ENCODE measurements at places on chromosomes 2 and 18. TPM values are rescaled to one million over a fixed set of nuclear protein-coding genes. Genes with fewer than 3 reads are reported as not detected.

Gene IKZF2
- total RNA-seq = 20.6 TPM

Gene SDC1
- not detected for total RNA-seq

Gene ABCA12
- not detected for total RNA-seq

Gene AGXT
- not detected for total RNA-seq

Gene DCC
- total RNA-seq = not detected

Gene FAM228A
- not detected for total RNA-seq

Gene ADD2
- 25.7 TPM for total RNA-seq

Gene NCL
- total RNA-seq = 461 TPM

DNA sequence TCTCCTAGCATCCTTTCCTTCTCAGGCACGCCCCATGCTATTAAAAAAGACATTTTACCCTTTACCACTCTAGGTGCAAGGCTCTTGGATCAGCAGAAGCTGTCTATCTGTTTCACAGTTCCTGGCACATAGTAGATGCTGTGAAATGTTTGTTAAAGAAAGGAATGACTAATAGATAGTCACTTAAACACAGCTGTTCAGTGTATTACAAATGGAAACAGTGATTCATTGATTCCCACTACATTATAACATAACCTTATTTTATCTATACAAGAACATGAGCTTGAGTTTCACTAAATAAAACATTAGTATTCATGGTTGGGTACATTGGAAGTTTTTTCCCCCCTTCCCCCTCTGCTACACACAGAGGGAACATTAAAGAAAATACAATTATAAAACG, 142.1 kb downstream of the ASXL3 start:
- H3K4me1 ChIP-seq = no peaks in the 10 kb centered on the region
- DNase-seq = no peak
- no peak overlapping the region for H3K27ac ChIP-seq
- no peaks in the 10 kb centered on the region for H3K36me3 ChIP-seq

DNA sequence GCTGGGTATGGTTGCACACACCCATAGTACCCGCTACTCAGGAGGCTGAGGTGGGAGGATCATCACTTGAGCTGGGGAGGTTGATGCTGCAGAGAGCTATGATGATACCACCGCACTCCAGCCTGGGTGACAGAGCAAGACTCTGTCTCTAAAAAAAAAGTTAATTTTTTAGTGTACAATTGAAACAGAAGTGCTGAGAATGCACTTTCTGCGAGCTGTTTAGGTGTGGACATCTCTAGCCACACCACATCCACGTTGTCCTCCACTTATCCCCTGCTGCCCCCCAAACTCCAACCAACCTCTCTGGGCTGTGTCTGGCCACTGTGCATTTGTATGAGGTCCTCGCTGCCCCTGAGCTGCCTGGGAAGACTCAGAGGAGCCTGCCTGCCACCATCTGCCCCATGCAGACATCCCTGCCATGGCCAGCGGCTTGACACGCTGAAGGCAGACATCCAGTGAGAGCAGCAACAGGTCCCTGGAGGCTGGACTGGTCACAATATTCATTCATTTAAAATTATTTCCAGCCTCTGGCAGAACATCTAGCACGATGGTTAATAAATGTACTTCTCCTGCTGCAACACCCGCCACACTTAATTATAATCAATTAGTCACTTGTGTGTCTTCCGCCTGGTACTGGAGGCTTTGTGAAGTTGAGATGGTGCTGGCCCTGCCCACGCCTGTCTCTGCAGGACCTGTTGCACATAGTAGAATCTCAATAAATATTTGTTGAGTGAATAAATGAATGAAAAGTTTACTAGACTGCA, 3.7 kb upstream of the AFF3 start:
- no peak overlapping the region for H3K4me3 ChIP-seq
- H3K4me1 ChIP-seq = peaks cover 27% of the 10 kb centered on the region
- peaks cover 5% of the 10 kb centered on the region for H3K36me3 ChIP-seq
- DNase-seq = no peak

GRCh38 chr18:47512726-47513435, 261.4 kb upstream of the SKOR2 start:
- no peaks in the 10 kb centered on the region for H3K36me3 ChIP-seq
- H3K27me3 ChIP-seq = peaks cover 11% of the 10 kb centered on the region

DNA sequence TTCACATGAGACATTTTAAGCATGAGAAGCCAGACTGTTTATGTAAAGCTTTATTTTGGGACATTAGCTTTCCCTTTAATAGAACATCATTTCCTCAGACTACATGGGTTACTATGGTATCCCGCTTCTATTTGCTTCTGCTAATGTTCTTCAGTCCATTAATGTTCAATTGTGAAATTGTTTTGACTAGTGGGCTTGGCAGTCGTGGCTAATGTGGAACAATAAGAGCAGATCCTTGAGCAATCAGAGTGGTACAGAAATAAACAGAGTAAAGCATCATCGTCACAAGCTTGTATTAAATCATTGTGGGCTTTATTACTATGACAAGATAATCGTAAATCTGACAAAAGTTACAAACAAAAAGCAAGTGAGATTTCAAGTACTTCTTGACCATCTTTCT, 60.2 kb downstream of the PDE1A start:
- no peak overlapping the region for H3K27ac ChIP-seq
- no peak overlapping the region for H3K4me3 ChIP-seq
- no peaks in the 10 kb centered on the region for H3K4me1 ChIP-seq
- no peaks in the 10 kb centered on the region for H3K36me3 ChIP-seq
- DNase-seq = no peak

DNA sequence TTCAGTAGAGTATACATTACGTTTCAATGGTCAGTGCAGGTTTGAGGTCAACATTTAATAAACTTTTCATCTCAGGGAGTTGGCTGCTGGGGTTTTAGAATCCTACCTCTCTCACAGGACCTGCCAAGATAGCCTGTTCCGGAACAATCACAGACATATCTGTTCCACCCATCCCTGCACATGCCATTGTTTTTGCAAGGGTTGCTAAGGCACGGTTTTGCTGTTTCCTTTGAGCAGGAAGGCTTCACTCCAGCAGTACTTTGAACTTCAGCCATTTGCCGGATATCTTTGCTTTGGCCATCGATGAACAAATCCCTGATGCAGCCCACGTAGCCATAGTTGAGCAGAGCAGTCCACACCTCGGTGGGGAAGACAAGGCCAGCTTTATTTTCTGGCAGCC, 493.8 kb downstream of the NRXN1 start:
- H3K36me3 ChIP-seq = no peaks in the 10 kb centered on the region
- H3K27ac ChIP-seq = no peak overlapping the region
- no peaks in the 10 kb centered on the region for H3K4me1 ChIP-seq
- no peaks in the 10 kb centered on the region for H3K27me3 ChIP-seq

DNA sequence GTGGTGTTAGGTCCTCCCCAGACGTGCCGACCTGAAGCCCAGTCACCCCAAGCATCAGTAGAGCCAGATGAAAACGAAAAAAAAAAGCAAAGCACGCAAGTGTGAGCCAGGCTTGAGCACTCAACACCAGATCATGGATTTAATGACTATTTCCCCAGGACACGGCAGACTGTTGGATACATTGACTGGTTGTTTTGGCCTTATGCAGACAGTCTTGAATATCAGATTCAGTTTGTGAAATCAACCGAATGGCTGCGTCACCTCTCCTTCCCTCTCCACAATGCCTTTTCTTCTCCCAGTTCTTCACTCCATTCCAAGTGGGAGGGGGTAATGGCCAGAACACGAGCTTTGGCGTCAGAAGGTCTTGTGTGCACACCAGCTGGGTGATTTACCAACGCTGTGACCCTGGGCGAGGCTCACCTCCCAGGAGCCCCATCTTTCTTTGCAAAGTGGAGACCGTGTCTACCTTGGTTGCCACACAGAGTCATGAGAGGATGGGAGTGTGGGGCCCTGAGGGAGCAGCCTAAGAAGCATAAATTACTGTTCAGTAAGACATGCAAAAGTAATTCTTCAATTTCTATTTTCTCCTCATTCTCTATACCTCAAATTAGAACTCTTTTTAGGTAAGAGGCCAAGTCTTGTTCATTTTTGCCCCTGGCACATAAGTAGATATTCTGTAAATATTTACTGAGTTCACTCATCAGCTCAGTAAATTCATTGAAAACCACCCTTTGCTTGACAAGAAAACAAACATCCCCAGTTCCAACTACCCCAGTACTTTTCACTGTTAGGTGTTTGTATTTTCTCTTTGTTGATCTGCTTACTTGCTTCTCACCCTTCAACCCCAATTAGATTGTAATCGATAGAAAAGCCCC, 181.1 kb upstream of the COPS8 start:
- no peak overlapping the region for H3K4me3 ChIP-seq
- no peak for DNase-seq
- H3K4me1 ChIP-seq = no peaks in the 10 kb centered on the region
- no peaks in the 10 kb centered on the region for H3K36me3 ChIP-seq

GRCh38 chr2:81853341-81853740, 1548.8 kb upstream of the LRRTM1 start:
- no peaks in the 10 kb centered on the region for H3K4me1 ChIP-seq
- H3K27ac ChIP-seq = no peak overlapping the region
- no peaks in the 10 kb centered on the region for H3K27me3 ChIP-seq
- no peak overlapping the region for H3K4me3 ChIP-seq
- no peaks in the 10 kb centered on the region for H3K36me3 ChIP-seq
- no peak for DNase-seq

- DNase-seq = no peak
- peak overlapping the region; percentile 83 for H3K27ac ChIP-seq
- peak overlapping the region; percentile 91 for H3K4me3 ChIP-seq
These were observed 400 bp downstream of the CCDC88A start for GRCh38 chr2:55419233-55419678.

- H3K4me3 ChIP-seq = no peak overlapping the region
- H3K4me1 ChIP-seq = no peaks in the 10 kb centered on the region
- DNase-seq = no peak
- peaks cover 21% of the 10 kb centered on the region for H3K27me3 ChIP-seq
These were observed 42.4 kb downstream of the REEP1 start for GRCh38 chr2:86295066-86295465.

DNA sequence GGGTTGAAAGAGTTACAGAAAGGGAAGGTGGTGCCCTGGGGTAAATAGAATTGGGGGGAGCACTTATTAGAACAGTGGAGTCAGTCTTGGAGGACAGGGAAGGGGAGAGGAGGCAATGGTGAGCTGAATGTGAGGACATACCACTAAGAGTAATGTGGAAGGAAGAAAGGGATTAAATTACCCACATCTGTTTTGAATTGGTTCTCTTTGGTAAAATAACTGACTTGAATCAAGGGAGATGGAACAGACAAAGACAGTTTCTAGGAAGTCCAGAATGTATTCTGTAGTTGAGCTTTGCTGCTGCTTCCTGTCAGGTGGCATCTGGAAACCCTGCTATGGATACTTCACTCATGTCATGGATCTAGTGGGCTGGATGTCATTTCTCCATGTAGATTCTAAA, 6.7 kb downstream of the SETBP1 start:
- no peak overlapping the region for H3K4me3 ChIP-seq
- H3K36me3 ChIP-seq = no peaks in the 10 kb centered on the region
- H3K4me1 ChIP-seq = peaks cover 2% of the 10 kb centered on the region
